WTC11 (cell line): ENCODE measurements at places on chromosomes 3 and 15. TPM values are rescaled to one million over a fixed set of nuclear protein-coding genes. Genes with fewer than 3 reads are reported as not detected.
A peak's percentile ranks its signal among the peaks of the same experiment; 100 is the strongest.

- H3K27me3 ChIP-seq: no peaks in the 10 kb centered on the region
- no peak overlapping the region for H3K4me3 ChIP-seq
- H3K4me1 ChIP-seq: peaks cover 9% of the 10 kb centered on the region
- DNase-seq: no peak
- no peak overlapping the region for H3K27ac ChIP-seq
- H3K36me3 ChIP-seq: no peaks in the 10 kb centered on the region
Observed at GRCh38 chr15:55361048-55361447, 42.0 kb downstream of the PIGB start.

DNA sequence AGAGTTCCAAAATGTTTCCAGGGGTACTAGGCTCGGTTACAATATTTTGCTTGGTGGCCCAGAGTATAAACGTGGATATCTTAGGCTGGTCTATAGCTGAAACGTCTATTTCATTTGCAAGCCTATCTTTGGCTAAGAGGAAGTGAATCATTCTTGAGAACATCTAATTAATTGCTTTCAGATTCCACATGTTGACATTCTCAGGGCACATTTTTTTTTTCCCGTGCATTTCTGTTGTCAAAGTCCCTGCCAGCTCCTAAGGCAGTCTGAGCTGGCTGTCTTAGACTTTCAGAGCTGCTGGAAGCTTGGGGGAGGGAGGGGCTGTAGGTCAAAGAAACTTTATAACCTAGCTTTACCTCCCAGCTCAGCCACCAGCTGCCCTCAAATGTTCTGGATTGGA, 23.2 kb upstream of the LAMP3 start:
- no peaks in the 10 kb centered on the region for H3K36me3 ChIP-seq
- H3K4me1 ChIP-seq: no peaks in the 10 kb centered on the region; the same call in 1 of the 2 replicates
- DNase-seq: no peak
- peaks cover 2% of the 10 kb centered on the region for H3K27me3 ChIP-seq

- no peak overlapping the region for H3K27ac ChIP-seq
- H3K4me3 ChIP-seq: no peak overlapping the region
- H3K27me3 ChIP-seq: no peaks in the 10 kb centered on the region
- no peak for DNase-seq
Observed at GRCh38 chr3:114714237-114714636, 420.4 kb downstream of the TIGIT start.

- H3K36me3 ChIP-seq: no peaks in the 10 kb centered on the region
- peaks cover 78% of the 10 kb centered on the region for H3K4me1 ChIP-seq
- no peaks in the 10 kb centered on the region for H3K27me3 ChIP-seq
- no peak overlapping the region for H3K27ac ChIP-seq
- DNase-seq: no peak
Observed at GRCh38 chr3:192842138-192842537, 75.5 kb downstream of the MB21D2 start.

DNA sequence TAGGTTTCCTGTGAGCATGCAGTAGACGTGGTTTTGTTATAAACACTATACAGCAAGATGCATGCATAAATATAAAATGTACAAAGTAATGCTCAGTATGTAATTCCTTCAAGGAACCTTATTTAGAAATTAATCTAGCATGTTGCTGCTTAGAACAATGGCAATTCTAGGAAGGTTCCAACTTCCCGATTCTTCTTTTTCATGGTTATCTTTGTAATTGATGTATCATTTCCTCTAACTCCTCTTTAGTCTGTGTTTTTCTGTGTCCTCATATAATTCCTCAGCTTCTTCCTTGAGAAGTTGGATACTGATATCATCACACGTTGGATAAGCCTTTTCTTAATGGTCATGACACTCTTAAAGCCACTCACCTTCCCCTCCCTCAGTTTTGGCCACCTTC, 3.5 kb downstream of the TSEN2 start:
- peaks cover 23% of the 10 kb centered on the region for H3K4me1 ChIP-seq
- no peak overlapping the region for H3K27ac ChIP-seq
- DNase-seq: no peak
- H3K27me3 ChIP-seq: no peaks in the 10 kb centered on the region; the same call in 1 of the 2 replicates
- H3K36me3 ChIP-seq: peaks cover 25% of the 10 kb centered on the region

GRCh38 chr3:159829056-159829455, 159.6 kb upstream of the IL12A start:
- no peak overlapping the region for H3K27ac ChIP-seq
- no peaks in the 10 kb centered on the region; the same call in 1 of the 2 replicates for H3K4me1 ChIP-seq
- H3K4me3 ChIP-seq: no peak overlapping the region
- H3K27me3 ChIP-seq: no peaks in the 10 kb centered on the region
- H3K36me3 ChIP-seq: no peaks in the 10 kb centered on the region

DNA sequence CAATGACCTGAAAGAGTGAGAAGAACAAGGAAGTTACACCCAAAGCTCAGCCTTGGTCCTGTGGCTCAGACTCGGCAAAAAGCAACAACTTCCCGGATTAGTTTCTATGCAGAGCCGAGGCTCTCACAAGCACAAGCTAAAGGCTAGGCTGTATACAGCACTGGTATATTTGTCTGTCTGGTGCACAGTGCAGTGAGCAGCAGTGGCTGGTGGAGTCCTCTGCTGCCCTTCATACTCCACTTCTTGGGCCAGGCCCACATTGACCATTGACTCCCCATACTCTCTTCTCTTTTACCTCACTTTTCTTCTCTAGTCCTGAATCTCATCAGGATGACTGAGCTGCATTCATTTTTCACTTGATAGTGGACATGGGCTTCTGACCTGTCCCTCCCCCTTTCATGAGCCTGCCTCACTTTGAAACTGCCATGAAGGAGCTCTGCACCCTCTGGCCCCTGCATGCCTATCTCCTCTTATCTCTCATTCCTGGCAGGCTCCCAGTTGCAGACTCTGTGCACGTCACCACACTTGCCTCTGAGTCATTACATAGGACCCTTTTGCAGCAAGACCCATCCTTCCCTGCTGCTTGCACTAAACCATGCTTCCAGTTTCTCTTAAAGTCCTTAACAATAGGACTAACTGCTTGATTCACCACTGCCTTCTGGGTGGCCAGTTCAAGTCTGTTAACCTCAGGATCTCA, 379.3 kb downstream of the NTRK3 start:
- no peak overlapping the region for H3K4me3 ChIP-seq
- no peak overlapping the region; the same call in 1 of the 2 replicates for H3K27ac ChIP-seq
- H3K36me3 ChIP-seq: no peaks in the 10 kb centered on the region
- no peak for DNase-seq

GRCh38 chr3:170714562-170715535, 129.0 kb upstream of the SLC7A14 start:
- no peak for DNase-seq
- no peaks in the 10 kb centered on the region for H3K4me1 ChIP-seq
- H3K27me3 ChIP-seq: peaks cover 2% of the 10 kb centered on the region; the same call in 1 of the 2 replicates

DNA sequence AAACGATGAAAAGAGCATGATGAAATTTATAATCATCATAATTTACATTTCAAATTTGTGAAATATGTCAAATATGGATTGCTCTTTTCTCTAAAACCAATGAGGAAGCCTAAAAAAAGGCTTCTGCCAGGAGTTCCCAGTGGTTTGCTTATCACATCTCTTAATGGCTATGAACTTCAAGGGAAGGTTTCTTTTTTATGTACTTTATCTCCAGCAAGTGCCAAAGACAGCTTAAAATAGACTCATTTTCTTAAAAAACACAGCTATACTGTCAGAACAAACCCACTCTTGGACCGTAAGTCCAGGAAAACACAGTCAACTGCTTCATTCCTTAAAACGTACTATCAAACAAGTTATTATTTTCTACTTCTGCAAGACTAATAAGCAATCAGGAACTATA, 80.2 kb downstream of the DLG1 start:
- H3K27me3 ChIP-seq: no peaks in the 10 kb centered on the region
- no peak overlapping the region for H3K4me3 ChIP-seq
- no peak overlapping the region for H3K27ac ChIP-seq
- peaks cover 64% of the 10 kb centered on the region for H3K4me1 ChIP-seq
- no peaks in the 10 kb centered on the region for H3K36me3 ChIP-seq
- DNase-seq: no peak

DNA sequence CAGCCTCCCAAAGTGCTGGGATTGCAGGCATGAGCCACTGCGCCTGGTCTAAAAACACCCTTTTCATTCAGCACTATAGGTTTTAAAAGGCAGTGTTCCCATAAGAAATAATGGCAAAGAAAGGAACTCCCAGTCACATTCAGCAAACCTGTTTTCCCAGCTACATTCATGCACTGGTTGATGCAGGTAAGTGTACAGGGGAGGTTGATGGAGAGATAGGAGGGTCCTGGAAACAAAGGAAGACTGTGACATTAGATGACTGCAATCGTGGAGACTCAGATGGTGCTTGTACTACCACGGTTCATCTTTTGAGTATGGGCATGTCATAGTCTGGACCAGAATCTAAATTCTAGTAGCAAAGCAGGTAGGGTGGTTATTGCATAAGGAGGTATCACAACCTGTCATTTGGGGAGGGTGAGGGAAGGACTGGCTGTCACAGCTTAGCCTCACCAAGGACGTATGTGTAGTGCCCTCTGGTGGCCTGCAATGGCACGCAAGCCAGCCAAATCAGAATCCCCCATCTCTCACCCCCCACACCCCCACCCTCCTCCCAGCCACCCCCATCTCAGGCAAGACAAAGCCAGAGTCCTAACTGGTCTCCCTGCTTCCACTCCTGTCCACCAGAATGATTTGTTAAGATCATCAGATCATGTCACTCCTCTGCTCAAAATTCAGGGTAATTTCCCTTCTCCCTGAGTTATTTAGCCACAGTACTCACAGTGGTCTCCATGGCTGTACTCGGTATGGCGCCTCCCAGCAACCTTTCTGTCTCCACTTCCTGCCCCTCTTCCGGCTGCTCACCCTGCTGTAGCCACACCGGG, 28.8 kb upstream of the UBL7 start:
- H3K27ac ChIP-seq: peak overlapping the region; percentile 38
- DNase-seq: peak; percentile 84
- peaks cover 4% of the 10 kb centered on the region for H3K4me1 ChIP-seq
- peaks cover 7% of the 10 kb centered on the region for H3K36me3 ChIP-seq

GRCh38 chr3:25456723-25457670, 28.9 kb downstream of the RARB start:
- no peak for DNase-seq
- no peaks in the 10 kb centered on the region for H3K36me3 ChIP-seq
- H3K27me3 ChIP-seq: no peaks in the 10 kb centered on the region
- no peak overlapping the region for H3K4me3 ChIP-seq

The STRC gene
- total RNA-seq: 1.1 to 1.7 TPM (median 1.1 TPM) in 3 replicates
